Mesangial cell (primary cell): ENCODE measurements at places on chromosomes 1 and 21. TPM values are rescaled to one million over a fixed set of nuclear protein-coding genes. Genes with fewer than 3 reads are reported as not detected.

The RGS5 gene
- 1.3 and 2.1 TPM in 2 replicates for total RNA-seq

The CHODL gene
- total RNA-seq: under 0.01 and 0.13 TPM in 2 replicates

The IFI44L gene
- 0.65 and 1.4 TPM in 2 replicates for total RNA-seq

The C1orf94 gene
- total RNA-seq: not detected in 2 replicates

The AMY2A gene
- total RNA-seq: not detected in 2 replicates

The WLS gene
- 42.0 and 47.7 TPM in 2 replicates for total RNA-seq

The INSRR gene
- under 0.01 TPM in 1 of 2 replicates, not detected in the other for total RNA-seq

The PIAS3 gene
- 29.7 and 31.9 TPM in 2 replicates for total RNA-seq

The SLAMF1 gene
- total RNA-seq: not detected in 2 replicates

The KIAA1614 gene
- 0.98 and 6.7 TPM in 2 replicates for total RNA-seq
